ENCODE measurements at places on chromosomes 11 and 22.
A peak's percentile ranks its signal among the peaks of the same experiment; 100 is the strongest.

DNA sequence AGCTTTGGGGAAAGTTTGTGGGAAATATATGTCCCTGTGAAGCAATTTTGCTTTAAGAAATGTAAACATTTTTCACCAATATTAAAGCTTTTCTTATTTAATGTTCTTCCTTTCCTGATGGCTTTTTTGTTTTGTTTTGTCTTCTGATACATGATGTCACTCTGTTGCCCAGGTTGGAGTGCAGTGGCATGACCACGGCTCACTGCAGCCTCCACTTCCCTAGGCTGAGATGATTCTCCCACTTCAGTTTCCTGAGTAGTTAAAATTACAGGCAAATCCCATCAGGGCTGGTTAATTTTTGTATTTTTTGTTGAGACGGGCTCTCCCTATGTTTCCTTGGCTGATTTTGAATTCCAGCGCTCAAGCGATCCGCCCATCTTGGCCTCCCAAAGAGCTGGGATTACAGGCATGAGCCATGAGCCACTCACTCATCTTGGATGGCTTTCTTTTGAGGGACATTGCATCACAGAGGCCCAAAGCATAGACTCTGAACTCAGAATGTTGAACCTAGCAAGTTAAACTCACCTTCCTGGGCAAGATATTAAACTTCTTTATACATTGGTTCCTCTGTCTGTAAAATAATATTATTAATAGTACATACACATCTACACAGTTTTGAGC is 651 bp upstream of the CARD16 start:
- no peak for DNase-seq

- DNase-seq: no peak
These were observed at the start of gene RASD2 for GRCh38 chr22:35540595-35541253. Gene RASD2, plus strand, starts transcription at chr22:35540831. Its CDS starts 5,979 bp downstream, at chr22:35546810.

DNA sequence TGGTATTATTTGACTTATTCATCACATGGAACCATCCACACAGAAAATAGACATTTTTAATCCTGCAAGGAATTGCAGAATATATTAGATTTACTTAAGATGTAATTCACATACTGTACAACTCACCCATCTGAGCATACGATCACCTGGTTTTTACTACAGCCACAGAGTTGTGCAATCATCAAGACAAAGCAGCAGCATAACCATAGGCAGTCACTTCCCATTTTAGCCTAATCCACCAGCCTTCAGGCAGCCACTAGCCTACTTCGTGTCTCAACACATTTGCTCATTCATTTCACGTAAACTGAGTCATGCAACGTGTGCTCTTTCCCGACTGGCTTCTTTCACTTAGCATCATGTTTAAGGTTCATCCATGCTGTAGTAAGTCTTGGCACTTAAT is 23.0 kb downstream of the PIWIL3 start:
- DNase-seq: no peak

DNA sequence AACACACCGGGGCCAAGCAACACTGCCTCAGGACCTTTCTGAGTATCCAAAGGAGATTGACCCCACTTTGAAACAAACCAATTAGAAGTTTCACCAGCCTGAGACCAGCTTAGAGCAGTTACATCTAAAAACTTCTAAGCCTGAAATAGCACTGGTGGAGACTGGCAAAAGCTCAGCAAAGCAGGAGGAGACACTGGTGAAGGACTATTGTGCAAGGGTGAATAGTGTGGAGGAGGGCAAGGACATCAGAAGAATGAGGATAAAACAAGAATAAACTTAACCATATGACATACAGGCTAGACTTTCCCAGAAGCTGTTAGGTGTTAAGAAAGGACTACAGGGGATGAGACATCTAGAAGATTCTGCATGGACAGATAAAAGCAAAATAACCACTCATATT is 152.4 kb downstream of the FCHSD2 start:
- DNase-seq: no peak

- no peak for DNase-seq
These were observed 56.3 kb upstream of the PHOX2A start for GRCh38 chr11:72300268-72300667.

- DNase-seq: no peak
These were observed 143.4 kb downstream of the FCHSD2 start for GRCh38 chr11:72998676-72999075.

GRCh38 chr11:75155570-75156422 is 4.9 kb downstream of the SLCO2B1 start:
- no peak for DNase-seq

DNA sequence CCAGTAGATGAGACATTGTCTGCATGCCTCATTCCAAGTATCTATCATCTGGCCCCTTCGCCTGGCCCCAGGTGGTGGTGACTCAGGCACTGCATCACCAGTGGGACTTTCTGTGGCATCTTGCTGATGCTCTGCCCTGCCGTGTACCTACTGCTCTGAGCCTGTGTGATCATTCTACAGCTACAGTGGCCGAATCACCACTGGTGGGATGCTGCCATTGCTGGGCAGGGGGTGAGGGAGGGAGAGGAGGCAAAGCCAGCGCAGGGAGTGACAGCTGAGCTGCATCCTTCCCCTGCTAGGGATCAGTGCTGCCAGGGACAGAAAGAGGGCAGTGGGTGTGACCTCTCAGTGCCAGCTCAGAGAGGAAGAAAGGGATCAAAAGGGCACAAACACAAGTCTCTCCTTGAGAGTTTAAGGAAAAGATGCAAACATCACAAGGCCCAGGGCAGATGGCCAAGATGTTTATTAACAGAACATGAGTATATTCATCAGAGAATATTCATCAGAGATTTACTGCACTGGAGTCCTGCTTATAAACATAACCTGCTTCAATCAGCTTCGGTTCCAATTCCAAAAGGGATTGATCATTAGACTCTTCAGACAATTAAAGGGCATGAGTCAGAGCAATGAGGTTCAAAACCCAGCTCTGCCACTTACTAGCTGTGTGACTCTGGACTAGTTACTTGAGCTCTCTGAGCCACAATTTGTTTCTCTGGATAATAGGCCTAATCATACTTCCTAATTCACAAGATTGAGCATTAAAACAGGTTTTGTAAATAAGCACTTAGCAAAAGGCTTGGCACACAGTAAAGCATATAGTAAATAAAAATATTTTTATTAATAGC is 109.8 kb downstream of the NAT10 start:
- DNase-seq: no peak

GRCh38 chr11:76849376-76849775 is 11.3 kb upstream of the ACER3 start:
- no peak for DNase-seq

- DNase-seq: no peak
These were observed 25.6 kb upstream of the RRM1 start for GRCh38 chr11:4068962-4069361.

- no peak for DNase-seq
These were observed 9.6 kb downstream of the FAM118A start for GRCh38 chr22:45319324-45319685.

DNA sequence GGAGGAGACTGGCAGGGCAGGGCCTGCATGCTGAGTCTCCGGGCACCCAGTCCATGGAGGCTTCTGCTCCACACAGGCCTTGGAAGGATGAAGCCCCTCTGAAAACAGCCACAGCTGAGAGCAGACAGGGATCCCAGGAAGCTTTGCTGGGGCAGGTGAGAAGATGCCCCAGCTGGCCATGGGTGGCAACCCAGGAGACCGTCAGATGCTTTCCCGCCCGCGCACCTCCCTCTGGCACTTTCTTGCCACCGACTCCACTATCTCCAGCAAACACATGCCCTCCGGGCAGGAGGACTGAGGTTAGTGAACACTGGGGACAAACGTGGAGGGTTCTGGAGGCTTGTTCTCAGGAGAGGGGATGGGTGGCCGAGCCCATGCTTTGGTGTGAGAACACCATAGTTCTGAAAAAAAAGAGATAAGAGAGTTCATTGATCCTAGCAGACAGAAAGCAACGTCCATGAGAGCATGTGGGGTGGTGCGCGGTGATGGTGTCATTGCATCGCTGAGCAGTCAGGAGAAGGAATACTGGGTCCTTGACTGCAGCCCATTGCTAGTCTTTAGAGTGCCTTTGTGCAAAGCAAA is 2.3 kb downstream of the C1QTNF6 start:
- no peak for DNase-seq

- DNase-seq: no peak
These were observed 64.4 kb downstream of the NAV2 start for GRCh38 chr11:19777039-19777376.

DNA sequence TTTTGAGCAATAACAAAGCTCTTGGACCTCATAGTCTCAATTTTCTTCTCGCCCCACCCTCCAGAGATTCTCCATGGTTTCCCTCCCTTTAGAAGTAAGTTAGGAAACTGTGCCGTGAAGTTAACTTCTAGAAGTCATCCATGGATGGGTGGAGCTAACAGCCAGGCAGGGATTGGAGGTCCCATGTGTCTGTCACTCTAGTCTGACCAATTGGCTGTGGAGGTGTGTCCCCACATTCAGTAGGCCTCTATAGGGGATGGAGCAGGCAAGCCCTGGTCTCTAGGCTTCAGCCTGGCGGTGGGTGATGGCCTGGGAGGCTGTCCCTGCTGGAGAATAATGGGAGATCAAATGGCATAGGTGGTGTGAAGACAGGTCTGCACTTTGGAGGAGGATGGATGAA is 50.7 kb downstream of the TP53I11 start:
- no peak for DNase-seq

GRCh38 chr11:1220941-1221721 is 1.7 kb upstream of the MUC5B start:
- no peak for DNase-seq

- peak; percentile 68 for DNase-seq
These were observed 89.8 kb downstream of the PDE2A start for GRCh38 chr11:72584293-72584938.

DNA sequence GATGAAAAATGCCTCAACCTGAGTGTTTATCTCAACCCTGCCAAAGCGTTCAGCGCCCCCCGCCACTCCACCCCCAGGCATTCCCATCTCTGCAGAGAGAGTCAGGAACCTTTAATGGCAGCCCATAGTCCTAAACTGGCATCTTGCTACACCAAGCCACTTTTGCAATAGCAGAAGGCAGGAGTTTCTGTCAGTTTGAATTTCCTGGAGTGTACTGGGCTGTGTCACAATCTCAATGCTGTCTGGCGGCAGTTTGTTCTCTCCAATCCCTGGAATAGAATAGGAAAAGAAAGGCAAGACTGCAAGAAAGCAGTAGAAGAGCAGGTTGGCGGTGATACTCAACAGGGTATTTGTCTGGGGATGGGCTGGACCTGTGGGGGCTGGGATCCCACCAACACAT is 32.9 kb upstream of the FLI1 start:
- DNase-seq: no peak

GRCh38 chr11:39249566-39250365 is 2209.7 kb downstream of the LRRC4C start:
- no peak for DNase-seq

DNA sequence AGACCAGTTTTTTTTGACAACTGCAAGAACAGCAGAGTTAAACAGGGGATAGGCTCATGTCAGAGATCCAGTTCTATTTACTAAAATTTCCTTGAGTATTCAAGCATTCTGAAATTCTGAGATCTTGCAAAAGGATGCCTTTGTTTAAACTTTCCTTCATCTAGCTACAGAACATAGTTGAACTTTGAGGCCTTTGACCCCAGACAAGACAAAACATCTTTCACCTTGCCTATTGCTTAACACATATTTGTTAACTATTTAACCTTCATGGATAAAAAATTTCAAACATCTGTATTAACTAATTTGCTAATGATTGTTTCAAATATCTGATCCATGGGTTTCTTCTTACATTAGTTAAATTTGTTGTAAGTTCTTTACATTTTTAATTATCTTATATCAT is 38.2 kb downstream of the GLYATL1 start:
- no peak for DNase-seq

GRCh38 chr11:76336597-76336996 is 44.3 kb downstream of the THAP12 start:
- DNase-seq: no peak

DNA sequence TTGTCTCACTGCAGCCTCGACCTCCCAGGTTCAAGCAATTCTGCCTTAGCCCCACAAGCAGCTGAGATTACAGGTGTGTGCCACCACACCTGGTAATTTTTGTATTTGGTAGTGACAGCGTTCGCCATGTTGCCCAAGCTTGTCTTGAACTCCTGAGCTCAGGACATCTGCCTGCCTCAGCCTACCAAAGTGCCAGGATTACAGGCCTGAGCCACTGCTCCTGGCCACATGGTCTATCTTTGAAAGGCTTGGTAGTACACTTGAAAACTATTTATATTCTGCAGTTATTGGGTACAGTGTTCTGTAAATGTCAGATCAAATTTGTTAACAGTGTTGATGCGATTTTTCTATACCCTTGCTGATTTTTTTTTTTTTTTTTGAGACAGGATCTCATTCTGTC is 9.5 kb downstream of the CRYBA4 start:
- no peak for DNase-seq

GRCh38 chr11:1047595-1048156 is 11.2 kb upstream of the MUC6 start:
- DNase-seq: no peak

DNA sequence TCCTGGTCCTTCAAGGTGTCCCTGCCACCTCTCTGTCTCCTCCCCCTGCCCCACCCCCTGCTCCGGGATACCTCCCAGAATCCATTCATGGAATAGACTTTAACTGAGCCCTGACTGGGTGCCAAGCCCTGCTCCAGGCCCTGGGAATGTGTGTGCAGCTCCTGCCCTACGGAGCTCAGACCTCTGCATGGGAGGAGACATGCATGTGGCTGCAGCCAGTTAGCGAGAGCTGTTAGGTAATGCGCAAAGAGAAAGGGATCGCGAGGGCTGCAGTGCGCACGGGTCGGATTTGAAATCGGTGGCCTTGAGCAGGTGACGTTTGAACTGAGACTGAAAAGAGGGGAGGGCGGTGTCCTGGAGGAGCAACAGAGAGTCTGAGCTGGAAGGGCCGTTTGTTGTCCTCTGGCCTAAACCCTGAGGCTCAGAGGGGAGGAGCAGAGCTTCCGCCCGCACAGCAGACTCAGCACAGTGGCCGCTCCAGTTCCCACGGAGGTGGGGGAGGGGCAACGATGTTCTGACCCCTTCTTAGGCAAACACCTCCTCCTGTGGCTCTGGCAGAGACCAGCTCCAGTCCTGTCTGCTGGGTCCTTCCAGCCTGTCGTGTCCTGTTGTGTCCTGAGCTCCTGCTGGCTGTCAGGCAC is 19.8 kb upstream of the LRRC10B start:
- DNase-seq: no peak

- DNase-seq: no peak
These were observed 95.6 kb downstream of the CTTN start for GRCh38 chr11:70493891-70494290.

DNA sequence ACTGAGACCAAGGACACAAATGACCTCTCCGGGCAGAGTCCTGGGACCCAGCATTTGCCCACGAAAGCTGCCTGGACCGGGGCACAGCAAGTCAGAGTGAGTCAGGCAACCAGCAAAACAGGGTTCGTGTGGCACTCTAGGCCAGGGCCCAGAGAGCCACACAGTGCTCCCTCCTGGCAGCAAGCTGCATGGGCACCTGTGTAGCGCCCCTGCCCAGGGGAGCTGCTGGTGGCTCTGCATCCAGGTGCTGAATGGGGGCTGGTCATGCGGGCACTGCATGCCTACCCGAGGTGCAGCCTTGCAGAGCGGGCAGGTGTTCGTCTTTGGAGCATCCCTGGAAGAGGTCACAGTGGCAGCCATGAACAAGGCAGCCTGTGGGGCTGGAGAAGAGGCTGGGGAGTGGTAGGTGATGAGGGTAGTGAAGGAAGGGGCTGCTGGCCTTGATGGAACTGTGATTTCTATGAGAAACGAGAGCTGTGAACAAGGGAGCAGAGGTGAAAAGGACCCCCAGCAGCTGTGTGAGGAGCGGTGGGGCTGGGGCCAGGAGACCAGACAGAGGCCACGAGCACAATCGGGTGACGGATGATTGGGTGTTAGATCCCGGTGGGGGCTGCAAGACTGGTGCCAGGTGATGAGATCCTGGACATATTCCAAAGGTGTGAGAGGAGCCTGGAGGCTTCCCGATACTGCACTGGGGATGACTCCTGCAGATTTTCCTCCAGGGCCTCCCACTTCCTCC is 63.3 kb downstream of the DGCR2 start:
- no peak for DNase-seq

Measured in naive B cell (primary cell).